ENCODE measurements at places on chromosomes 13 and 19. TPM values are rescaled to one million over a fixed set of nuclear protein-coding genes. Genes with fewer than 3 reads are reported as not detected.

GRCh38 chr13:74306496-74306895 lies 172.3 kb upstream of the KLF12 start:
- peak; percentile 73 for DNase-seq

- no peak for DNase-seq
These were observed 222.2 kb downstream of the MYO16 start for GRCh38 chr13:108851660-108852059.

- DNase-seq = no peak
These were observed 24.4 kb downstream of the B3GLCT start for GRCh38 chr13:31224174-31224669.

DNA sequence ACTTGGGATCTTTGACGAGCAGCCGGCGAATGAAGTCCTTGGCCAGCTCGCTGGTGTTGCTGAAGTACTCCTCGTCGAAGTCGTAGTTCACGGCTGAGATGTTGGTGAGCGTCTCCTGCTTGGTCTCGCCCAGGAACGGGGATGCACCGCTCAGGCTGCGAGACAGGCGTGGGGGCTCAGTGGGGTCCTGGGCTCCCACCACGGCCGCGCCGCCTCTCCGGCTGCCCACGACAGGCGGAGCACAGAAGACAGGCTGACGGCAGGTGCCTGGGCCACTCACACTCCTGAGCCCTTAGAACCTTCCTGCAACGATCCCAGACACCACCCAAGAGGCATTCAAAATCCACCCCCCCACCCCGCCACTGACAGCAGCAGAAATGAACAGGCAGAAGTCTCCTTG lies 9.9 kb downstream of the DAPK3 start:
- DNase-seq = no peak

- no peak for DNase-seq
These were observed 1.4 kb upstream of the BST2 start for GRCh38 chr19:17406887-17407196.

- DNase-seq = no peak
These were observed 17.4 kb upstream of the POU2F2 start for GRCh38 chr19:42149447-42150202.

- DNase-seq = no peak
These were observed 2.8 kb upstream of the ERFL start for GRCh38 chr19:41930926-41931592.

Gene MTUS2
- polyA plus RNA-seq = 0.03 TPM

Measured in lung (tissue), 17 donors.